ENCODE measurements at places on chromosomes 2 and 18.

GRCh38 chr18:45107425-45107824 lies 426.7 kb downstream of the SETBP1 start:
- no peak overlapping the region for H3K27ac ChIP-seq
- H3K4me1 ChIP-seq, result peaks cover 44% of the 10 kb centered on the region
- no peaks in the 10 kb centered on the region for H3K27me3 ChIP-seq
- no peaks in the 10 kb centered on the region for H3K36me3 ChIP-seq
- H3K4me3 ChIP-seq, result no peak overlapping the region

DNA sequence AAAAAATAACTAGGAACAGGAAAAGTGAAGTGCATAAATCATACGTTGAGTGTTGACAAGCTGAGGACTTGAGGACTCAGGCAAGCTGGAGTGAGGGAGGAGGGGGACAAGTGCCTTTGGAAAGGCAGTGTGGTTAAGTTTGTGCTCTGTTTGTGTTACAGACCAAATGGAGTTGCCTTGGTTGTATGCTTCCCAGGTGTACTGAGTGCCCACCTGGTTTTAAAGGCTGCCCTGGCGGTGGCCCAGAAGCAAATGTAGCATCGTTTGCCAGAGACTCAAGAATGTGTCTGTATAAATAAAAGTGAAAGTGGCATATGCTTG lies 240.9 kb downstream of the PRKCE start:
- DNase-seq, result no peak
- H3K36me3 ChIP-seq, result no peaks in the 10 kb centered on the region
- no peaks in the 10 kb centered on the region for H3K27me3 ChIP-seq
- H3K27ac ChIP-seq, result peak overlapping the region; percentile 56
- H3K4me1 ChIP-seq, result peaks cover 57% of the 10 kb centered on the region

DNA sequence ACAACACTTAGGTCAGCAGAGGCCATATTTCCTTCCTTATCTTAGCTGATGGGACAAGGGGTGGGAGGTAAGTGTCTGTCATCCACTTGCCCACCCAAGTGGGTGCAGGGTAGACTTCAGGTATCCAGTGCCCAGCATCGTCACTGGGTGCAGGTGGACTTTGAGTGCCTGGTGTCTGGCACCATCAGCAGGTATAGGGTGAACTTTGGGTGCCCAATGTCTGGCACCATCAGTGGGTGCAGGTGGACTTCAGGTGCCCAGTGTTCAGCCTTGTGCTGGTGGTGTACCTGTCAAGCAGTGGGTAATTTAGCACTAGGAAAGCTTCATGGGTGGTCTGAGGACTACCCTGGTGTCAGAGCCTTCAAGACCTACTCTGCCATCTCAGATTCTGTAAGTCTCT lies 175.6 kb downstream of the SEPTIN10 start:
- no peaks in the 10 kb centered on the region for H3K27me3 ChIP-seq
- H3K4me1 ChIP-seq, result no peaks in the 10 kb centered on the region
- no peak overlapping the region for H3K4me3 ChIP-seq
- no peak overlapping the region for H3K27ac ChIP-seq
- H3K36me3 ChIP-seq, result no peaks in the 10 kb centered on the region

DNA sequence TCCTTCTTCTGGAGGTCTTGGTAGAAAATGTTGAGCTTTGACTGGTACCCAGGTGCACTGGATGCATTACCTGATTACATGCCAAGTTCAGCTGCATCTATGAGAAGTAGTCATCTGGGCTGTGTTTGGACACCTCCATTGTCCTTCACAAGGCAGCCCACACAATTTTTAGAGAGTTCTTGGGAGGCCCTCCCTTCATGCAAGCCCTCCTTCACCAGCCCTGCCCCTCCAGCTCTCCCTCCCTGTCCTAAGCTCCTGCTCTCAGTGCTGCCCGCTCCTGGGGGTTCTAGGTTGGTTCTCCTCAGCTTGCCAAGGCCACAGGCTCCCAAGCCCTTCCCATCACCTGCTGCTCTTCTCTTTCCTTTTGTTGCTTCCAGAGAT lies 148.7 kb downstream of the DYSF start:
- H3K4me1 ChIP-seq, result peaks cover 7% of the 10 kb centered on the region
- no peaks in the 10 kb centered on the region for H3K36me3 ChIP-seq
- H3K27ac ChIP-seq, result no peak overlapping the region
- no peak for DNase-seq
- no peaks in the 10 kb centered on the region for H3K27me3 ChIP-seq

GRCh38 chr2:151862700-151863099 lies 34.5 kb upstream of the ARL5A start:
- no peaks in the 10 kb centered on the region for H3K27me3 ChIP-seq
- no peak for DNase-seq
- H3K4me3 ChIP-seq, result no peak overlapping the region
- H3K36me3 ChIP-seq, result no peaks in the 10 kb centered on the region
- no peak overlapping the region for H3K27ac ChIP-seq

GRCh38 chr18:40088130-40088529 lies 1866.9 kb upstream of the PIK3C3 start:
- no peaks in the 10 kb centered on the region for H3K36me3 ChIP-seq
- no peak for DNase-seq
- no peaks in the 10 kb centered on the region for H3K27me3 ChIP-seq
- no peaks in the 10 kb centered on the region for H3K4me1 ChIP-seq
- no peak overlapping the region for H3K4me3 ChIP-seq

DNA sequence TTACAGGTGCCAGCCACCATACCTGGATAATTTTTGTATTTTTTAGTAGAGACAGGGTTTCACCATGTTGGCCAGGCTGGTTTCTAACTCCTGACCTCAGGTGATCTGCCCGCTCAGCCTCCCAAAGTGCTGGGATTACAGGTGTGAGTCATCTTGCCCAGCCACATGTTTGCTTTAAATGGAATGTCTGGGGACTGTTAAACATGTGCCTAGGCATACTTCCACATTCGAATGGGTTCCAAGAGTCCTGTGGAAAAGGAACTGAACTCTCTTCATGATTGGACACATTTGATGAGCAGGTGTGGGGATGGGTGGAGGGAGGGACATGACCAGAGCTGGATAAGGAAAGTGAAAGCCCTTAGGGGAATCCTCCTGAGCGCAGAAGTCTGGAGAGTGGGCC lies 58.4 kb upstream of the GREB1L start:
- H3K4me3 ChIP-seq, result no peak overlapping the region
- no peaks in the 10 kb centered on the region for H3K36me3 ChIP-seq
- no peaks in the 10 kb centered on the region for H3K4me1 ChIP-seq
